ENCODE measurements at places on chromosomes 4 and X. TPM values are rescaled to one million over a fixed set of nuclear protein-coding genes. Genes with fewer than 3 reads are reported as not detected.

Gene SSX4B
- not detected for total RNA-seq

Gene FAM184B
- not detected for total RNA-seq

Gene LGI2
- 1.2 TPM for total RNA-seq

Gene MGARP
- total RNA-seq, result 0.68 TPM

Gene TMEM156
- not detected for total RNA-seq

Gene RAI2
- 11.8 TPM for total RNA-seq

Gene DIPK2B
- total RNA-seq, result 12.7 TPM

Gene CCNB3
- 0.14 TPM for total RNA-seq

Gene GATA1
- total RNA-seq, result not detected

Gene SLC25A5
- total RNA-seq, result 269 TPM

- no peak for DNase-seq
These were observed 702 bp downstream of the MMGT1 start for GRCh38 chrX:135973025-135973547.

- DNase-seq, result peak; percentile 64
These were observed 160.8 kb downstream of the CBLL2 start for GRCh38 chrX:22433292-22434070.

DNA sequence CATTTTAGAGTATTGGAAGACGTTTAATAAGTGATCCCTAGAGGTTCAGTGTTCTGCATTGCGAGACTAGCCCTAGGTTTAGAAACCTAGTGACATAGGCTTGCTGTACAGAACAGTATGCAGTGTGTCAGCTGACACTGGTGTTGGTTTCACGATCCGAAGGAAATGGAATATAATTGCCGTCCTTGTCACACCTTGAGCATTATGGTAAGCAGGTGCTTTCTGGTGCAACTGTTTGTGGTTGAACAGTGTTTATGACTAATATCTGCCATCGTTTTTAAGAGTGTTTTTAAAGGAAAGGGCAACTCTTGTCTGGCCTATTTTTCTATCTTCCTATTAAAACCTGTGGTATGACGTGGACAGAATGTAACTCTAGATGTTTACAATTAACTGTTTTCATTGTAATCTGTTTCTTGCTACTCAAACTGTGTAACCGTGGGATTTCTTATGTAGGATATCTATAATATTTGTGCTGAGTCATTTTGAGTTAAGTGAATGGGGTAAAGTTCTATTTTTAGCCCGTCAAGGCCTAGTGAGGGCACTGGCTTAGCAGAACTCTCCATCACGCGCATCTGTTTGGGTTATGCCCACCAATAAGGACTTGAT, 53.8 kb upstream of the TBC1D14 start:
- no peak for DNase-seq

- no peak for DNase-seq
These were observed 710 bp downstream of the PRKG2 start for GRCh38 chr4:81214144-81214880.

GRCh38 chr4:29375716-29376115, 1344.5 kb upstream of the PCDH7 start:
- no peak for DNase-seq

DNA sequence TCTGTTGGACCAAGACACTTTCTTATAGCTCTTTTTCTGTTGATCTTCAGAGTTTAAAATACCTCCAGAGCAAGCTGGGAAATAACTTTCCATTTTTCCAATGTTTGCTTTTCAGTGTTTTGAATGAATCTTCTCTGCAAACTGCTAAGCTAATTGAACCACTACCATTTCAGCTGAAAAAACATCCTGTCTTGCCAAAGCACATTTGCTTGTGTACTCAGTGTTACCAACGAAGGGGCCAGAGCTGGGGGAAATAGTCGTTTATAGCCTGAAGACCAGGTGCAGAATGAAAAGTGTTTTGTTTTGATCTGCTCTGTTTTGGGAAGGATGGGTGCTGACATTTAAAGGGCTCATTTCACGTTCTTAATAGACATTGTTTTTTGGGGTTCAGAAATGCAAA, 88.4 kb upstream of the CLNK start:
- DNase-seq, result no peak

GRCh38 chr4:156553659-156554058, 417.9 kb downstream of the PDGFC start:
- no peak for DNase-seq

DNA sequence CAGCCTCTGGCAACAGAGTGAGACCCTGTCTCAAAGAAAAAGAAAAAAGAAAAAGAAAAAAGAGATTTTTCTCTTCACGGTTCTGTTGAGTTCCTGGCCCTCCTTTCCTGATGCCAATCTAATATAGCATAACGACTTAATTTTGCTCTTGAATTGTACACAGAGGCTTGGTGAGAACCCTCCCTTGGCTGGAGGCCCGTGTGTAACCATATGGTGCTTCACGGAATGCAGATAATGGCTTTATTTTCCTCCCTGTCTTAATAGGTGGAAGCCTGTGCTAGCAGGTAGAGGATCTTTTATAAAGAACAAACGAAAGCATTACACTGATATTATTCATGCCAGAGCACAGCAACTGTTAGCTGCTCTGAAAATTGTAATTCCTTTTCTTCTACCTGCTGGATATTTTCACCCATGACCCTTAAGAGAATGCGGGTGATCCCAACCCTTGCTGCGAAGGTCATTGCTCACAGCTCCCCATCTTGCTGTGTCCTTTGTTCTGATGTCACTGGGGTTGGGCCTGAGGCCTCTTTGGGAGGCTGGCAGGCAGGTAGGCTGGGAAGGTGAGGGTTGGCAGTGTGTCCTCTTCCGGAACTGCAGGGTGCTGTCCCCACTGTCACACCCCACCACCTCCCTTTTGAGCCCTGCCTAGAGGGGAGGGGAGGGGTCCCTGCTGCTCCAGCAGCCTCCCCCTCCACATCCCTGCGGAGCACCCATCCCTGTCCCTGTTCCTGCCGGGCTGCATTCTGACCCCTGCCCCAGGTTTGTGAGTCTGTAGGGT, 83.8 kb upstream of the STOX2 start:
- no peak for DNase-seq

GRCh38 chr4:134529629-134530028, 328.0 kb upstream of the PABPC4L start:
- no peak for DNase-seq

DNA sequence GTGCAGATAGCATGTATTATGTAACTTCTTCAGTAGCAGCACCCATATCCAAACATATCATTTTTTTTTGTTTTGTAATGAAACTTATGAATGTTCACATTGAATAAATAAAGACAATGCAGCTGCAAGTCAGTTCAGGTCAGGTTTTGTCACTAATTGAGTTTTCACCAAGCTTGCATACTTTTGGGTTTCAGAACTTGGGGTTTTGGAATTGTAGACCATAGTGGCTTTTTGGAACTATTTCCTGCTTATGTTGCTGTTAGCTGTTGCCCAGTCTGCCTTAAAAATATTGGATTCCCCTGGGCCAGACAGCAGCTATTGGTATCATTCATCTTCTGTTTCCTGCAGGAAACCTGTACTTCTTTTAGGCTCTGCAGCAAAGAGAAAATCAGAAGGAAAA, 113.4 kb upstream of the LIMCH1 start:
- DNase-seq, result no peak

DNA sequence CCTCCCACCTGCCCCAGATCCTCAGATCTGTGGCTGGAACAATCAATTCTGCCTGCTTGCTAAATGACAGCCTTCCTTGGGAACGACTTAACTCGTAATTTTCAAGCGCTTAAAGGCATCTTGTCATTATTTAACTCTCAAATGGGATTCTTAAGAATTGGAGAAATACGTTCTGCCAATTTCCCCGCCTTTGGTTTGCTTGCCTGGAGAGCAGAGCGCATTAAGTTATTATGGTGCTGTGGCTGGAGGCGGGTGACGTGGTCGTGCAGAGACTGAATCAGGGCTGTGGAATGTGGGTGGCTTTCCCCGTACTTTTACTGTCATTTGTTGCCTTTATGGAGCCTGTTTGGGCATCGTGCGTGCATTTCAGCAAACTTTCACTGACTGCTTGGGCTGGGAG, 78.9 kb upstream of the PSAPL1 start:
- no peak for DNase-seq

DNA sequence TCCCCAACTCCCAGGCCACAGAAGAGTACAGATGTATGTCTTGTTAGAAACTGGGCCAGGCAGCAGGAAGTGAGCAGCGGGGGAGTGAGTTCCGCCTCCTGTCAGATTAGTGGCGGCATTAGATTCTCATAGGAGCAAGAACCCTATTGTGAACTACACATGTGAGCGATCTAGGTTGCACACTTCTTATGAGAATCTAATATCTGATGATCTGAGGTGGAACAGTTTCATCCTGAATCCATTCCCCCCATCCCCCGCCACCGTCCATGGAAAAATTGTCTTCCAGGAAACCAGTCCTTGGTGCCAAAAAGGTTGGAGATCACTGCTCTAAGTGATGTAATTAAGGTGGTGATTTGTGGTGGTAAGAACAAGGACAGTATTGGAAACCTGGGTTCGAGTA, 24.5 kb upstream of the NEXMIF start:
- no peak for DNase-seq

DNA sequence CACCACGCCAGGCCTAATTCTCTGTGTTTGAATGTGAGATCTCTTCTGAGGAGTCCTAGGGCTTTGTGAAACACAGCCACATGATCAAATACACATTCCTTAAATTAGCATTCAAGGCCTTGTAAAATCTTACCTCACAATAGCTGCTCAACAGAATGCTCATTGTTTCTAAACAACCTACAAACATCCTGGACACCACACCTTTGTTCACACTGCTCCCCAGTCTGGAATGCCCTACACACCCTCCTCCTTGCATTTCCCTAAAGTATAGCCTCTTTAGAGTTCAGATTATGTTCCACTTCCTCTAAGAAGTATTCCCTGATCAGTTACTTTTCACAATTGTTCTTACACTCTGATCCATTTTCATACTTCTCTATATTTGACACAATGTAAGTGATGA, 110.6 kb downstream of the AGTR2 start:
- no peak for DNase-seq

GRCh38 chr4:37464373-37465128, 220.0 kb downstream of the NWD2 start:
- no peak for DNase-seq

DNA sequence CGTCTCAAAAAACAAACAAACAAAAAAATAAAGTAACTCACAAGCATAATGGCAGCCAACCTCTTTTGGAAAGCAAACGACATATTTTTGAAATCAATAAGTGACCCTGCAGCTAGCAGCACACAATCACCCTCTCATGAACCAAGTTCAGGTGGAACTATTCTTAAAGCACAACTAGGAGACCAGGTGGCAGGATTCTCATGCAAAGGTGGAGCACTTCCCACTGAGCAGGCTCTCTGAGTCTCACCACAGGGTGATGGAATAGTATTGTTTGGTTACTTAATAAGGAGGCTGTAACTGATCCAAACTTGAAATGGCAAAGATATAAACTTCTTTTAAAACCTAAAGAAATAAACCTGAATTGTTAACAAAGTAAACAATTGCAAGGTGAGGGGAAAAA, 1293.1 kb downstream of the PCDH19 start:
- DNase-seq, result no peak

- DNase-seq, result no peak
These were observed 32.0 kb upstream of the DCX start for GRCh38 chrX:111443946-111444345.

GRCh38 chr4:87734084-87734483, 65.3 kb upstream of the IBSP start:
- no peak for DNase-seq
